ENCODE measurements at places on chromosomes 5 and 9. TPM values are rescaled to one million over a fixed set of nuclear protein-coding genes. Genes with fewer than 3 reads are reported as not detected.

DNA sequence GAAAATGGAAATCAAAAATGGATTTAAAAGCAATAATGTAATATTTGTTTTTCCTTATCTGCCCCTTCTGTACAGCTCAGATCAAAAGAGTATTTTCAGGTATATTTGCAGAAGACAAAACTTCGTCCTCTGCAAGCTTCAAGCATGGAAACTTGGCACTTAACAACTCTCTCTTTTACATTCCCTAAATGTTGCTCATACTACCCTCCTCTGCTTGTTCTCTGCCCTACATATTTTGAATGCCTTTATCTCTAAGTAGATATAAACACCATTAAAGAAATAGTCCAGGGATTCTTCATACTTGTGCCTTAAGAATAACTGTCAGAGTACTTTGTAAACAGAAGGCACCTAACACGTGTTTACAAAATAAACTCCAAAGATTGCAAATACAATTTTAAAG is 19.2 kb upstream of the SMC2 start:
- DNase-seq: no peak

TERT gene
- 2.3 TPM for total RNA-seq

GRCh38 chr5:2710910-2711309 is 40.6 kb downstream of the IRX2 start:
- no peak for DNase-seq

GRCh38 chr9:114985959-114986501 is 55.6 kb upstream of the TNFSF8 start:
- DNase-seq: no peak

DNA sequence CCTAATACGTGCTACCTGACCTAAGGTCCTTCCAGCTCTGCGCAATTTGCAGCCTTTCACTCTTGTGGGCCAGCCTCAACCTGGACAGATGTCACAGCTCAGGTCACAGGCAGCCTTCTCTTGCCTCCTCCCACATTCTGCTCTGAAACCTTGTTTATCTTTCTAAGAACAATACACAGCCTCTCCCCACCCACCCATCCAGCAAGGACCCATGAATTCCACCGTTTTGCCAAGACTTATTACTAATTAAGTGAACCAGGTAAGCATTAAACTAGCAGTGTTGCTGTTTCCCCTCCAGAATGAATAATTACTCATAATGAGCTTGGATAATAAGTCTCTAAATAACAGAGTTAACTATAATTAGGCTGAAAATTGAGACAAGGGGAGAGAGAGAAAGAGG is 11.0 kb downstream of the FABP6 start:
- DNase-seq: no peak

ADAMTS6 gene
- 1.2 TPM for total RNA-seq

DNA sequence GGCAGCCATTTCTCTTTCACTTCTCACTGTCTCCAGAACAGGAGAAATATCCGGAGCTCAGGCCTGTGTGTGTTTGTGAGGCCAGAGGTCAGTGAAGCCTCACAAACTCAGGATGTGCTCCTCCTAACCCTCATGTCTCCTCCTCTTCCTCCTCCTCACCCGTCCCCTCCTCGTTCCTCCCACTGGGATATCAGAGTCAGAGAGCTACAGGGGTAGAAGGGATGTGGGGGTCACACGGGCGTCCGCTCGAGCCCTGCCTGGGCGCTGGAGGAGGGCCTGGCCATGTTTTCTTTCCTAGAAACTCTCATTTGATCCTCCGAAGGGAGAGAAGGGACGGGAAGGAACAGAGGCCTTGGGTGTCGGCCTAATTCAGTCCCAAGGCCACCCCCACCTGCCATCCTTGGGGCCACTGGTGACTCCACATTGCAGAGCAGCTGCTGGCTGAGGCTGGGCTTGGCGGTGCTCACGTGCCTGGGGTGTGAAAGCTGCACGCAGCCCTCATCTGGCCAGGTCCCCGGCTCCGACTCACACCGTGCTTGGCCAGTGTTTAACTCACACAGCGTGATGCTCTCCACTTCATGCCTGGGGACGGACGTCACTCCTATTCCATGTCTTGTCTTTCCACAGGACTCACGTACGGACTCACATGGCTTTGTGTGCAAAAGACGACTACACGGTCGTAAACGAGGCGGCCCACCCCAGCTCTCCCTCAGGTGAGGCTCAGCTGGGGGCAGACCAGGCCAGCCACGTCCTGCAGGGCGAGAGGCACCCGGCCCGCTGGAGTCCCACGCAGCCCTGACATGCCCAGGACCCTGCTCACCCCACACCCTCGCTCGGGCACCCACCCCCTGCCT is 22.6 kb upstream of the SLC6A19 start:
- no peak for DNase-seq

DMRT3 gene
- not detected for total RNA-seq

GRCh38 chr9:36161187-36161586 is 8.0 kb upstream of the CCIN start:
- no peak for DNase-seq

DNA sequence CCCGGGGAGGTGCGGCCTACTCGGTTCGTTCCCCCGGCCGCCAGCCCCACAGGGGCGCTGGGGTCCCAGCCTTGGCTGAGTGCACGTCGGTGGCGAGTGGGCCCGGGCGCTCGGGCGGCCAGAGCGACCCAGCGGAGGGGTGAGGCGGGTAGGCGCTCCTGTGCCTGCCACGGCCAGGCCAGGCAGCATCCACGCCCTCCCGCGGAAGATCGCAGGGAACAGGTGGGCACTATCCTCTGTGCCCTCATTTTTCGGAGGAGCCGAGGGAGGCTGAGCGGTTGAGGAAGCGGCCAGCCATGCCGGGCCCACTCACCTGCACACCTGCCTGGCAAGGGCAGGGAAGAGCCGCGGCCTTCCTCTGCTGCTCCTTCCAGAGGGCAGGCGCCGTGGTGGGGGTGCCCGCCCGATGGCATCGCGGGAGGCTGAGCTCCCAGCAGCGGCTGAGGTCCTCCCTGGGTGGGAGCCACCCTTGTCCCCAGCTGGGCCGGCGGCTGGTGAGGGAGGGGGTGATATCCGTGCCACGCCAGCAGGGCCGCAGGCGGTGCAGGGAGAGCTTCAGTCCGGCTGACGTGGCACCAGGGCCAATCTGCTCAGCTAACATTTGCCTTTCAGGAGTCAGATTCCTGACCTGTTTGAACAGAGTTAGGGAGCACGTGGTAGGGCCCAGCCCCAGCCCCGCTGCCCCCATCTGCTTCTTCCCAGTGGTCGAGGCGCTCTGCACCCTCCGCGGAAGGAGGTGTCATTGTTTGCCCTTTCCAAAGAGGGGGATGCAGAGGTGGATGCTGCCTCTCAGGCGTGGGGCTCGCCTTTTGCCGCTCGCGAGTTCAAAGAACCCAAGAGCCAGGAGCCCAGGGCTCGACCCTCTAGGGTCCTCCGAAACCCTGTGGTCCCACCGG is 1.6 kb upstream of the SEC16A start:
- peak; percentile 32 for DNase-seq

GRCh38 chr5:118990582-118990981 is 2.2 kb upstream of the DTWD2 start:
- no peak for DNase-seq

DNA sequence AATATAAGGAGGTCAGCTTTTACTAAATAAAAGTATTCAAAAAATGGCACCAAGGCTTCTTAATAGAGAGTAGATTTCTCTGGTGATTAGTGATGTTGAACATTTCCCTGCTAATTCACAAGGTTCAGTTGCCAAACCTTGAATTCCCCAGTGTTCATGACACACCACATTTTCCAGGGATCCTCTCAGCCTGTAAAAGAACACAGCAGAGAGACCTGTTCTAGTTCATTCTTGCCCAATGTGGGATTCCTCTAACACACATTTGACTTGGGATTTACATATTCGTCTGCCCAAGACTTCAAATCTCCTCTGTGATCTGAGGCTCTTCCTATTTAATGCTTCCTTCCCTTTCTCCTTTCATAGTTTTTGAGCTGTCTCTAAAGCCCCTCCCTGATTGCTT is 273.2 kb upstream of the CDH9 start:
- no peak for DNase-seq

DNA sequence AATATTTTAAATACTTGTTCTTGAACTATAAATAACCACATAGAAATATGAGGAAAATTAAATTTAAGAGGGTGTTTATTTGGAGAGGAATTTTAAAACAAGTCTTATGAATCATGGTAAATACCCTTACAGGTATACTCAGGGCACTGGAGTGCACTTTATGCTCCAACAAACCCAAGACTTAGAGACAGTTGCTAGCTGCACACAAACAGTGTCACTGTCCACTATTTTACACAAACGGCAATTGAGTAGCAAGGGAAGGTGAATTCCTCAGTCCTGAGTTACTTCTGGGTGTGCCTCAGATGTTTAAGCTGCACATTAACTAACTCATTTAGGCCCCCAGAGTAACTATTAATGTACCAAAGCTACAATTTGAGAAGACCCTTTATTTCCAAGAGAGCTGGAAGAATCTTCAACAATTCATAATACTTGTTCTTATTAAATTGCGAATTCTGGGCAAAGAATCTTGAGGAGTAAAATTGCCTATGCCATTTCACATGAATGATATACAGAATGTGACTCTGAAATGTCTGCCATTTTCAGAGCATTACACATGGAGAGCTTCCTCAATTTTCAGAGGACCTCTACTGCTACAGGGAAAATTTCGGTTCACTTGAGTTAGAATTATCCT is 371.2 kb downstream of the PDE4D start:
- DNase-seq: peak; percentile 42

DNA sequence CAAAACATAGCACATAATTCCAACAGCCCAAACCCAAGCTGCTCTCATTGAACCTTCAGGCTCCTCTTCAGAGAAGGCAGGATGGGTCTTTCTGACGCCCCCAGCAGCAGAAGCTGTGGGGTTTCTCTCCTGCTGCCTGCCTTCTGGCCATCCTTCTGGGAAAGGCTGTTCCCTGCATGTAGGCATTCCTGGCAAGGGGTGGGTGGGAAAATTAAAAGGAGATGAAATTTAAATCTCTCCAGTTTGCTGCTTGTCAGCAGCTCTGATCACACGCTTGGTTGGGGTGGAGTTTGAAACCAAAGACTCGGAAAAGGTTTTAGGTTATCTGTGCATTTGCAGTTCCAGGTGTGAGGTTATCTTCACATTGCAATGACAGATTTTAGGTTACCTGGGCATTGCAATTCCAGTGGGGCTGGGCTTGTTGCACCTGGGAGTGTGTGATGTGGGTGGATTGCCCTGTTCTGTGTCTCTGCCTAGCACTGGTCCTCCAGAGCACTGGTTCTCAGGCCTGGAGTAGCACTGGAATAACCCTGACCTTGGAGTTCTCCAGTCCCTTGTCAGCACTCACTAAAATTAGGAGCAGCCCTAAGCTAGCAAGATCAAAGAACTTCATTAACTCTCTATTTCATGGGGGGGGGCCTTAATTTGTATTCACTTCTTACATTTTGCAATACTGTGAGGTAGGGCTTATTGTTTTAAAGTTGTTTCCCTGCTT is 109.7 kb downstream of the PDZD2 start:
- no peak for DNase-seq

GRCh38 chr5:151383011-151383410 is 35.7 kb upstream of the SLC36A2 start:
- no peak for DNase-seq

EPB41L4A gene
- total RNA-seq: 27.6 TPM

DNA sequence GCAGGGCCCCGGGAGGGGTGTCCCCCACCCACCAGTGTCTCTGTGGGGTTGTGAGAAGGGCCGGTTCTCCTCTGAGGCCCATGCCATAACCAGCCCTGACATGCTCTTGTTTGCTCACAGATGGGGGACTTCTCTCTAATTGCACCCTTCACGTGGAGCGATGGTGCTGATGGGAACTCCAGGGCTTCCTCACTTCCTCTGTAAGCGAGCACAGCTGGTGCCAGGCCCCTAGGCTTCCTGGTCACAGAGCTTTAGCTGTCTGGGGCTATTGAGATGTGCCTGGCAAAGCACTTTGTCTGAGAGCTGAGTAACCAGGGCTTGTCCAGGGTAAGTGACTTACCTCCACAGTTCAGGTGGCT is 36.4 kb downstream of the PHF2 start:
- no peak for DNase-seq

DNA sequence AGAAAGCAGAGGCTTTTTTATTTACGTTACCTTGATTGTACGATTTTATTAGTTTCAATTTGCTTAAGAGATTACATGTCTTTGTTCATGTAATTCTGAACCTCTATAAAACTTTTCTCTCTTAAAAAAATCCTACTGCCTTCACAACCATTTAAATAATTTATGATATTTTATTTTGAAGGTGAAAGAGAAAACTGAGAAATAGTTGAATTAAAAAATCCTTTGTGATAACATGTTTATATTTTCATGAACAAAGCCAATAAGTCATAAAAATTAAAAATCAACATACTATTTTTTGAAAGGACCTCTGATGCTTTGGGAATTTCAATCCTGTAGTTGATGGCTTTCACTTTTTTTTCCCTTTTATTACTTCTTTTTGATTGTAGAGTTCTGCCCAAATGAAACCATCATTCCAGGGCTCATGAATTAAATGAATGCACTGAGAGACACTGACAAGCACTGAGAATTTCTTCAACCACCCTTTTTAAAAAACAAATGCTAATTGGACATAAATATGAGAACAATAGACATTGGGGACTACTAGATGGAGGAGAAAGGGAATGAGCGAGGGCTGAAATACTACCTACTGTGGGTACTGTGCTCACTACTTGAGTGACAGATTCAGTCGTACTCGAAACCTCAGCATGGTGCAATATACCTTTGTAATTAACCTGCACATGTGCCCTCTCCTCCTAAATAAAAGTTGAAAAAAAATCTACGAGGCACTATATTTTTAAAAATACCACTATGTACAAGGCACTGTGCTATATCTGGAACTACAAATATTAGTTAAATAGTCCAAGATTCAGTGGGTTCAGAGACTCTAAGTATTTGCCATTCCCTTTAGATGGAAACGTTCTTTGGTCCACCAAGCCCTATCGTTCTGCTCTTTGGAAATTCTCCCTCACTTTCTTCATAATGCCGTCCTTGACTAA is 5.9 kb downstream of the CDKN2A start:
- no peak for DNase-seq

- DNase-seq: no peak
These were observed 14.0 kb upstream of the TNIP1 start for GRCh38 chr5:151094852-151095245.

GRCh38 chr9:108845507-108845906 is 10.3 kb downstream of the ACTL7B start:
- DNase-seq: no peak

- no peak for DNase-seq
These were observed 250.1 kb downstream of the CEMIP2 start for GRCh38 chr9:71518045-71518827.

PTGES gene
- 6.3 TPM for total RNA-seq

DNA sequence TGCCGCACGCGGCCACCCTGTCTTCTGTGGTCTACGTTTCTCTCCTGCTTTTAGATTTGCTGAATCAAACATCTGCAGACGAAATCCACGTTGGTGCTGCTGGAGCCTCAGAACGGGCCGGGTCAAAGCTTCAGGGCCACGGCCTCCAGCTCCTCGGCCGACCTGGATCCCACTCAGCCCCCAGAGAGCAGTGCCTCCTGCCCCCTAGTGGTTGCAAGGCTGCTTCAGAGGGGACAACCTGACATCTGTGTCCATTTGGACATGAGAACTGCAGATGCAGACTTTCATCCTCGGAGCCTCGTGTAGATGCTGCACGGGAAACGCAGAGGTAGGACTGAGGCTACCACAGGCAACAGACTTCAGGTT is 23.0 kb upstream of the SLC6A3 start:
- DNase-seq: no peak

Measured in Calu3 (cell line).